ENCODE measurements at places on chromosomes 7 and 10.

- no peak for DNase-seq
Measured at GRCh38 chr10:67257018-67257417, 331.2 kb downstream of the LRRTM3 start.

GRCh38 chr7:130822642-130823041 is 88.6 kb upstream of the KLF14 start:
- no peak for DNase-seq

- DNase-seq, result no peak
Measured at GRCh38 chr10:91474009-91474408, 63.9 kb downstream of the HECTD2 start.

DNA sequence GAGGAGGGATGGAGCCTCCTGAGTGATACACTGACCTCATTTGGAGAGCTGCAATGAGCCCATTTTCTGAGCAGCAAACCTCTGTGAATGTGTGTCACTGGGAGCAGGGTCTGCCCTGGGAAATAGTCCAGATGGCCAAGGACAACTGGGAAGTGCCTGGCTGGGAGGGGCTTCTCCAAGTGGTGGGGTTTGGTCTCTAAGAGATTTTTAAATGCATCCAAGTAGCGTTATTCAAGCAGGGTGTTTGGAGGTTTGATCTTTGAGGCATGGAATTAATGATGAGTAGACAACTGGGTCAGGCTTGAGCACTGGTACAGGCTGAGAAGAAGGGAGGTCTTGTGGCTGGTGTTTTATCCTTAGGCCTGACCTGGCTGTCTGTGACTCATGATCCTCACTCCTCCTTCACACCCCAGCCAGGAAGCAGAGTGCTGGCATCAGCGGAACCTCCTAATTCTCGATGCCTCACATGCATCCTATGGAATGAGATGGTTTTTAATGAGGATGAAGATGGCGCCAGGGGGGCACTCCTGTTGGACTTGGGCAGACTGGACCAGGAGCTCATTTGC is 3.3 kb downstream of the GOLGA7B start:
- DNase-seq, result no peak

DNA sequence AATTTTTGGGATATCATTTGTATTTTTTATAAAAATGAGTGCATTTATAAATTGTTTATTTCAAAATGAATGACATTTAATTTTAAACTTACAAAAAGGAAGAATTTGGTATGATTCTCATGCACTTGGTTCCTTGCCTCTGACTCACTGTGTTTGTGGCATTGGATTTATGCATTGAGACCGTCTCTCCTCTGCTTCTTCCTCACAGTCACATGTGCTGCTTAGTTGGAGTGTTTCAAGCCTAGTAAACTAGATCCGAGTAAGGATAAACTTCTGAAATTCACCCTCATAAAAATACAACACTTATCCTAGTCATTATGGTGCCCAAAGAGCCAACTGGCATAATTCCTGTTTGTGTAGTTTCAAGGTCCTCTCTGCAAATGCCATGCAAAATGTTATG is 19.1 kb upstream of the FZD8 start:
- no peak for DNase-seq

GRCh38 chr7:156969972-156970420 is 20.5 kb downstream of the NOM1 start:
- no peak for DNase-seq

DNA sequence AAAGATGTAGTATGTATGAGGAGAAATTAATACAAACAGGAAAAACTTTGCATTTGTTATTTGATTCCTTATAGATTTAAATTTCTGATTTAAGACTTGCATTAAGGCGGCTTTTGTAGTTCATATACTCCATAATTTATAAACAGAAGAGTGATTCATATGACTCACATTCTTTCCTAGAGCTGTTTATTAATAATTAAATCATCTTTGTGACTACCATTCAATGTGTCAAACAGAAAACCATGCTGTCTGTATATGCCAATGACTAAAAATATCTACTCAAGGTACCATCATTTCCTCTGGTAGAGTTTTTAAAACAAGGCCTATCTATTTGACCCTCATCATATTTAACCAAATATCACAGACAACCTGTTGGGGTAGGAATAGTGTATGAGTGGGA is 501.7 kb downstream of the PARD3 start:
- no peak for DNase-seq

DNA sequence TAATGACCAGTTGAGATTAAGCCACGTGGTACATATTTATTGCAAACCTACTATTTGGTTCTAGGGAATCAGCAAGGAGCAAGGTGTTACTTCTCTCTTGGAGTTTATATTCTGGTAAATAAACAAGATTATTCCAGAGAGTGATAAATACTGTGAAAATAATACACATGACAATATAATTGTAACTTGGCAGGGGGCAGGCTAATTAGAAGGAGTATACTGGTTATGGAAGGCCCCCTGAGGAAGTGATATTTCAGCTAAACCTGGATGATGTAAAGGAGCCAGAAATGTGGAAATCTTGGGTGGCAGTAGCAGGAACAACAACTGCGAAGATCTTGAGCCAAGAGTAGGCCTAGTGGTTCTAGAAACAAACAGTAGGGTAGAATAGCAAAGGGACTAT is 111.8 kb downstream of the SDK1 start:
- no peak for DNase-seq

DNA sequence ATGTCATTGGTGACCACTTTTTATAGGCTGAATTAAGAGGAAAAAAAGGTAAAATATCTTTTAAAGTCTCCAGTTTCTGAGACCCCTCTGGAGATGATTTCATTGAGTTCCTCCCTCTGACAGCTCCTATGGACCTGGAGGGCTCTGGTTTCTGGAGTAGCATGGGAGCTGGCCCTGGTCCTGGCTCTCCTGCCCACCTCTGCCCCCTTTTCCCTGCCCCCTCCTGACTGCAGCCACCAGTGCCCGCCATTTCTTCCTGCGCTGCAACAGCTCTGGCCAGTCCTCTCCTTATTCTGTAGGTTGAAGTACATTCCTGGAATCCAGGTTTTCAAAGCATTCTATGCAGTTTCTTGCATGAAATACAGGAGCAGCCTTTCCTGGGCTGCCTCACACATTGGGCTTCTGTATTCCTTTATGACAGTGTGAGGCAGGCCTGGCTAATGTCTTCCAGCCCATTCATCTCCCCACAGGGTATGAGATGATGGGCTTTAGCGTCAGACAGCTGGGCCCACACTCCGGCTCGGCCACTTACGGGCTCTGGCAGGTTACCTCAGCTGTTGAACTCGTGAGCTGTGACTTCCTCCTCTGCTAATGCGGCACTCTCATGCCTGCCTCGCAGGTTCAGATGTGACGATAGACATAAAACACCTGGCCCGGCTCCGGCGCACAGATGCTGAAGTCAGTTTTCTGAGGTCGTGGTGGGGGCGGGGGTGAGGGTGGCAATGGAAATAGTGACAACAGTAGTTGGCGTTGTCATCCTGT is 101.7 kb downstream of the MGMT start:
- DNase-seq, result no peak

DNA sequence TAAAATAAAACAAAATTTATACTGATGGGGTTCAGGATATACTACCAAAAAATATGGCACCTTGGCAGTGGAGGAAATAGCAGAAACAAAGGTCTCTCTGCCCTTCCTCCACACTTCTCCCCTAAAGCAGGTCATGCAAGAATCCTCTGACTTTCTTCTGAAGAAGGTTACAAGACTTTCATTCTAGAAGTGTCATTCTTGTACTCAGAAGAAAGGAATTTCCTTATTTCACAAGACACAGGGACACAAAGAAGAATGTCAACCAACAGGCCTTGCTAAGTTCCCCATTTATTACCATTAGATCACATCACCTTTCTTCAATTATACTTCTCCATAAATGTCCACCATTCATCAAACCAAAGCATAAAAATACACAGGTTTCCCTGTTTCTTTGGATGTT is 470.2 kb downstream of the PAXIP1 start:
- DNase-seq, result no peak

- no peak for DNase-seq
Measured at GRCh38 chr7:151174246-151175046, 7.0 kb upstream of the GBX1 start.

- DNase-seq, result no peak
Measured at GRCh38 chr10:127953876-127954275, 47.0 kb downstream of the PTPRE start.

DNA sequence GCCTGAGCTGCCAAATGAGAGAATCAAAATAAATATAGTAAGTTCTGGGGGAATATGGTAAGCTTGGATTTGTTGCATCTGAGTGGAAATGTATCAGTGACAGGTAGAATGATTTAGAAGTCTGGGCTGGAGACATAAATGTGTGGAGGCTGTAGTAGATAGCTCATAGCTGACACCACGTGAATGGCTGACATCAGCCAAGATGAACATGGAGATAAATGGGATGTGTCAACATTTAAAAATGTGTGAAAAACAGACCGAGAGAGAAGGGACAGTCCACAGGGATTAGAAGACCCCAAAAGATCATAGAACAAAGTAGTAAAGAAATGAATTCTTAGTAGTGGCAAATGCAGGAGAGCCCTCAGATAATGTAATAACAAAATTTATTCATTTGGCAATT is 40.9 kb downstream of the NAMPT start:
- DNase-seq, result no peak

- DNase-seq, result no peak
Measured at GRCh38 chr7:85749696-85750453, 563.0 kb upstream of the SEMA3D start.

- DNase-seq, result no peak
Measured at GRCh38 chr7:41130561-41131236, 572.2 kb downstream of the INHBA start.

DNA sequence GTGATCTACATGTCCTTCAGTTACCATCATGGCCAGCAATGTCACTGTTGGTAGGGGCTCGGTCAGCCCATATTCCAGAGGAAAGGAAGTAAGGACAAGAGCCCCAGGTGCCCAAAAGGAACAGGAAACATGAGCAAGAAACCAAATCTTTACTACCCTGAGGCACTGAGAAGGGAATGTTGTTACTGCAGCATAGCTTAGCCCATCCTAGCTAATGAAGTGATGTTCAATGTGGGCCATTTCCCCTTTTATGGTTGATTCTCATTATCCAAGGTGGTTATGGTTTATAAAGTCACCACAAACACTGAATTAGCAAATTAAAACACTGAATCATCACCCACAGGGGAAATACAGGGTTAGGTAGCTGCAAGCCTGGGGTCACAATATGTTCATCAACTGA is 88.4 kb upstream of the C10orf90 start:
- DNase-seq, result no peak

- DNase-seq, result no peak
Measured at GRCh38 chr10:119051775-119052174, 22.3 kb downstream of the NANOS1 start.

- no peak for DNase-seq
Measured at GRCh38 chr7:98907570-98907969, 29.2 kb downstream of the TRRAP start.

DNA sequence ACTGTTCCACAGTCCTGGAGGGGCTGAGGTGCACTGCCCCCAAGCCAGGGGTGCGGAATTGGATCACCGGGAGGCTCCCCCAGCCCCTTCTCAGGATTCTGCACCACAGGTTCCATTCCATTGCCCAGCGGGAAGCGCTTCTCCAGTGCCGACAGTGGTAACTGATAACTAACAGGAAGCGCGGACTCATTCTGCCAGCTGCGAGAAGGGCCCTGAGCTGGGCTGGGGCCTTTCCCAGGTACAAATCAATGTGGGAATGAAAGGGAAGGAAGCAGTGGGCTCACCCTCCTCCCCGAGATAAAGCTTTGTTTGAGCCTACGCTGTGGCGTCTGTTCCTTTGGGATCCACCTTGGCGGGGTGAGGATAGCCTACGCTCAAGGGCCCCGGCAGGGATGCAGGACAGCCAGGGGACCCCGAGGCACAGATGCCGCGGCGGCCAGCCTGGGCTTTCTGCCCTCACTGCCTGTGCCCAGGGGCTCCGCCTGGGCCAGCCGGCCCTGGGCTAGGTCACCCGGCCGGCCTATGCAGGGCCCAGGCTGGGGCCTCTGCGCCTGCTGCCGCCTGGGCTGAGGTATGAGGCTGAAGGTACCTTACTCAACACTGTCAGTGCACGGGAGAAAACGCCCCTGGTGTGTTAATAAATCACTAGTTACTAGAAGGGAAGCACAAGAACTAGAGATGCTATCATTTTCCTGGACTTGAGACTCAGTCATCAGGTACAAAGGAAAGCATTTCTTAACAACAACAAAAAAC is 39.4 kb downstream of the EN2 start:
- DNase-seq, result no peak

DNA sequence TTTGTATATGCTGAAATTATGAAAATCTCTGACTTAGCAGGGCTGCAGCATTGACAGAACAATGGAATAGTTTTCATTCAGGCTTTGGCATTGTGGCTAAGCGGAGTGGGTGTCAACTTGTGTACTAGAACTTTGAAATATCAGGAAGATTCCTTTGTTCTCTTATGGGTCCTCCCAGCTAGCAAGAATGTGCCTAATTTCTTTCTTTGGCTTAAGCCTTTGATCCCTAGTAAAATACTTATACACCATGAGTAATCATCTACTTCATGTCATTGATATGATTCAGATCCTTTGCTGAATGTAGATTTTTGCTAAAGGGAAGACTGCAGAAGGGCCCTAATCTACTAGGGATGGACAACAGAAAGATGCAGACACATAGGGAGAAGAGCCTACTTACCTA is 6.2 kb downstream of the AVL9 start:
- no peak for DNase-seq

GRCh38 chr10:126160971-126161630 is 227.2 kb downstream of the ADAM12 start:
- DNase-seq, result no peak

GRCh38 chr7:121071662-121072061 is 83.2 kb downstream of the CPED1 start:
- DNase-seq, result no peak

- peak; percentile 85 for DNase-seq
Measured at GRCh38 chr10:102583435-102584417, 60.6 kb upstream of the TRIM8 start.

DNA sequence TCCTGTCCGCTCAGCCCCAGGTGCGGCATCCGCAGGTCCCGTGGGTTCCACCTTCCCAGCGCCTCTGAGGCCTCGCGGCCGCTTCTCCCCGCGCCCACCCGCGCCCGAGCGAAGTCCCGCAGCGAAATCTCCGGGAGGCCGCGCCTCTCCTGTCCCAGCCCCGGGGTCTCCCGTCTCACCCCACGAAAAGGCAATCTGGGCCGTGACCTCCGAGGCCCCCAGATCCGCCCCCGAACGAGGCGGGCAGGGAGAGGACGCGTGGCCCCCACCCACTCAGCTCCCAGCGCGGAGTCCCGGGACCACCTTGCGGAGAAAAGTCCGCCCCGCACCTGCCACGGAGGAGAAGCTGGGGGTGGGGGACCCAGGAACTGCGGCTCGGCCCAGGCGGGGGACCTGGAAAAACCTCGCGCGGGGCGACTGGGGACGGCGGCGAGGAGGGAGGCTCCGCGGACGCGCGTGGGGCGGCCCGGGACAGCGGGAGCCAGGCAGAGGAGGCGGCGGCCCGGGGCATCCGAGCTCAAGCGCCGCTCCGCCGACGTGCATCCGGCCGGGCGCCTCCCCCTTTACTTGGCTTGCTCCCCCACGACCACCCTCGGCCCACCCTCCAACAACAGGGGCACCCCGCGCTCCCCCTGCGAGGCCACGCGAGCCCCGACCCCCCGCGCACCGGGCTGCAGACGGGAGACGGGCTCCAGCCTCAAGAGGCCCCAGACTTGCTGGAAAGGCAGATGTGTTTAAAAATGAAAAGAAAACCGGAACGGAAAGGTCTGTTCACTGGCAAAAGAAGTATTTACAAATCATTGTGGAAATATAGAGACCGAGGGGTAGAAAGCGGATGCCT is 33.0 kb upstream of the RNF32 start:
- no peak for DNase-seq

GRCh38 chr7:121446526-121446925 is 50.4 kb upstream of the FAM3C start:
- DNase-seq, result no peak

GRCh38 chr10:30743586-30743985 is 114.0 kb upstream of the LYZL2 start:
- no peak for DNase-seq

All from HFF-Myc (cell line).